ENCODE measurements at places on chromosomes 11 and 22.

DNA sequence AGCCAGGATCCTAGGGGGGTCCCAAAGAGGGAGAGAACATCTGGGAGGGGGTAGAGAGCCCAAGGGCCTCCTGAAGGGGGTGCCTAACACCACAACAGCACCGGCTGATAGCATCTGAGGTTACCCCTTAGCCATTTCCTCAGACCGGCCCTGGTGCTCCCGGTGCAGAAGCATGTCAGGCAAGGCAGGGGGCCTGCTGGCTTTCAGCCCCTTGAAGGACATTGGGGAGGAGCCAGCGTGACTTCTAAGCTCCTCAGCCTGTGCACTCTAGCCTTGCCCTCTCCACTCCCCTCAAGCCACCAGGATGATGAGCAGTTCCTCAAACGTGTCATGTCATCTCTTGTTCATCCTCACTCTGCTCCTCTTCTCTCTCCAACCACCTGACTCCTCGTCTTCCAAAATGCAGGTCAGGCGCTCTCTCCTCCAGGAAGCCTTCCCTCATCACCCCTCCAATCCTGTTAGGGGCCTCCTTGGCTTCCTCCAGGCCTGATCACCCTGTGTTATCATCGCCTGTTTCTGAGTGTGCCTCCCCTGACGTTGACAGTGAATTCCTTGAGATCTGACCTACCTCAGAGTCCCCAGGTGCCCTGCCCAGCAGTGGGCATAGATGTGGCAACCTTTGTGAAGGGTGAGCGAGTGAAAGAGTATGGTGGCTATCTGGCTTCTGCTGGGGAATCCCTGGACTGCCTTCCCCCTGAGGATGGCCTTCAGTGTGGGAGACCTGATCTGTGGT is 6.1 kb downstream of the P2RY2 start:
- no peak for DNase-seq

- no peak for DNase-seq
These were observed 318.4 kb downstream of the AASDHPPT start for GRCh38 chr11:106395716-106396349.

GRCh38 chr11:43516316-43516850 is 157.7 kb downstream of the TTC17 start:
- no peak for DNase-seq

DNA sequence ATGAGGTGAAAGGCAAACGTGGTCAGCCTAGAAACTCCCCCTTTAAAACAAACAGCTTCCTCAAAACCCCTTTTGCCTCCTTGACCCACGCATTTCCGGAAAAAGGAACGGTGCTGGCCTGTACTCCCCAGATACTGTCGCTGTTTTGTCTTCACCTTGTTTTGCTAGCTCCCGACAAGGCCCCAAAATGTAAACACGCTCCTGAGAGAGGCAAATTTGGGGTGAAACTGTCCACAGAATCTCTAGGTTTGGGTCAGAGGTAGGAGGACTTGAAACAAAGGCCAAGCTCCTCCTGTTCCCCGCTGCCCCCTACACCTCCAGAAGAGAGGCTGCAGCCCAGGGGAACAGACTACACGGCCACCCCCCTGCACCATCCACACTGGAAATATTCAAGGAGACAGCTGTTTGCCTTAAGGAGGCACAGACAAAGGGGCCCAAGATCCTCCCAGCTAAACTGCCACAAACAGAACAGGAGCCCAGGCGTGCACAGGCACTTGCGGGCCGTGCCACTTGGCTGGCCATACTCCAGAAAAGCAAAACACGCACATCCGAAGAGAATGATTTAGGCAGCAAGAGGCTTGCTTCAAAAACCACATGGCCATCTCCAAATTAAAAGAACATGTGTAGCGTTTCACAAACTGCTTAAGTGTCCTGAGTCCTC is 160.5 kb upstream of the GRK3 start:
- no peak for DNase-seq

DNA sequence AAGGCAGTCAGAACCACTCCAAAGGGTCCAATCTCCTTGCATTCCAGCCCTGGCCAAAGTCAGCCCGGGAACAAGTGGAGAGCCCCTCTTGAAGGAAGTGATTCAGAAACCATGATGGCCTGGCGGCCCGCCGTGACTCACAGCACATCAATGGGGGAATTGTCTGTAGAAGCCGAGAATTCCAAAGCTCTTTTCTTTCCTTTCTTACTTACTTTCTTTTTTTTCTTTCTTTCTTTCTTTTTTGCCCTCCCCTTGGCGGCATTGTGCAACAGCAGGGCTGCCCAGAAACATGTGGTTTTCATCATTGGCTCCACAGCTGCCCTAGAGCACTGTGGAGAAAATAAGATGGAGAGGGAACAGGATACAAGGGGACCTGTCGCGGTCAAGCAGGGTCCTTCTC is 140.2 kb upstream of the TIMP3 start:
- no peak for DNase-seq

DNA sequence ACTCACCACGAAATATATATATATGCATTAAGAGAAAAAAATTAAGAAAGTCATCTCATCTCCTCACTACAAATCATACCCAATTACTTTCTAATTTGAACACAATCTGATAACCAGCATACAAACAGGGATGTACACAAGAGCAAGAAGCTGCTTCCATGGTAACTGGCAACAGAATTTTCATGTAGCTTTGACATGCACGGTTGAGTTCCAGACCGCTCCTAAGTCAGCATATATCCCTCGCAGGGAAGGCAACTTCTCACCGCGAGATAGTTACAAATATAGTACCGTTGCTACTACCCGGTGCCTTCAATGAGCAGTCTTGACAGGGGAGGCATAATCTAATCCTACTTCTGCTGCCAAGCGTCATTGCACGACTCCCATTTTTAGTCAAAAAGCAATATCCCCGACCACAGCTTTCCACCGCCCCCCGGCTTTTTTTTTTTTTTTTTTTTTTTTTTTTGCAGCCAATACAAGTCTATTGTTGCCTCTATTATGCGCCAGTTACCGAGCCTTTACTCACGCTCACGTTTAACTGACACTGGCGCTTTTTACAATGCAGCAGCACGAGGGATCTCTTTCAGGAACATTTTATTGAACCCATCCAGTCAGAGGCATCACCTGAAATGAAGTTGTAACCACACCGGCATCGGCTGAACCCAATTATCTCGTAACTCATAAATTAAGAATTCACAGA is 2.2 kb downstream of the CADM1 start:
- DNase-seq = peak; percentile 13

DNA sequence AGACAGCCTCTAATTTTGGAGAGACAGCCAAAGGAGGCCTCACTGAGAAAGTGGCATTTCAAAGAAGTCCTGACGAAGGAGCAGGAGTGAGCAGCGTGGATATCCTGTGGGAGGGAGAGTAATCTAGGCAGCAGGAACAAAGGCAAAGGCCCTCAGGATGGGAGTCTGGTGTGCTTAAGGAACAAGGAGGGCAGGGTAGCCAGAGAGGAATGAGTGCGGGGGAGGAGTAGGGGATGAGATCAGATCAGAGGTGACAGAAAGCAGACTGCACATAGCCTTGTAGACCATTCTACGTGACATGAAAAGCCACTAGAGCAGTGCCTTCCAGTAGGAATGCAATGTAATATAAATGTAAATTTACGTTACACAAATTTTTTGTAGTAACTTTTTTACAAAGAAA is 5.6 kb downstream of the SLC36A4 start:
- DNase-seq = no peak

GRCh38 chr11:12187399-12187798 is 77.0 kb downstream of the MICAL2 start:
- peak; percentile 72 for DNase-seq

- DNase-seq = no peak
These were observed 1071.2 kb downstream of the BRD1 start for GRCh38 chr22:48756146-48757111.

DNA sequence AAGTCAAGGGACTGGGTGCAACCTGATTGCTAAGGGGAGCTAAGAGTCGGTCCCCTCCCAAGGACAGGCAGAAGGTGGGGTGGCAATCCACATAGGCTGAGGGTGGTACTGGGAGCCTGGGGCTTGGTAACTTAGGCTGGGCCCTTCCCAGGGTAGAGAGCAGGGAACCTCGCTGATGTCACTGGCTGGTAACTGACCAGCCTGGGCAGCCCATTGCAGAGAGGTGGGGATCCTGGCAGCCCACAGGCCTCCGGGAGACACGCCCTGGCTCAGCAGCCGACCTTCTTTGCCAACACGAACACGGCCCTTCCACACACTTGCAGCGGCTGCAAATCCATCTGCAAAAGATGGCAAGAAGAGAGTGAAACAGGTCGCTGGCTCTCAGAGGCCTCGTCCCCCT is 25.4 kb downstream of the A4GALT start:
- DNase-seq = no peak

DNA sequence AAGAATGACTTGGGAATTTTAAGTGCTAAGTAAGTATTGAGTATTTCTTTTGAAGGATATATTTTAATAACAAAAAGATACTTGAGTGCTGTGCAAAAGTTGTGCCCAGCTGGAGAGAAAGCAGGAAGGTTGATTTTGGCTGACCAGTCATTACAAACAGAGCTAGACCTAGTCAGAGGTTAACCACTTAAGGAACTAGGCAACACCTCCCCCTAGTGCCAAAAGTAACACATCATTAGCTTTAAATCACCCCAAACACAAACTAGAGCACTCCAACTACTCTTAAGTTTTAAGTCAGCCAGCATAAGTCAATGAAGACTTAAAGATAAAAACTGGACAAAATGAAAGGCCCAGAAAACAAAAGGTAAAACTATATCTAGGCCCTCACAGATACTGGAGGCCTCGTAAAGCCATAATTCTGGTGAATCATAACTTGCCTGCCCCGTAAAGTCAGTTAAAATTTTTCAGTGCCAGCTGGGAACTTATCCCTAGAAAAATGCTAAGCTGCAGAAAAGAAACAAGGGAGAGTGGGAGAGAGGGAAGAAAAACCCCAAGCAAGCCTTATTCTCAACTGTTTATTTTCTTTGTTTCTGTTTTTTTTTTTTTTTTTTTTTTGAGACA is 4.6 kb downstream of the TMEM9B start:
- peak; percentile 43 for DNase-seq

- DNase-seq = no peak
These were observed 9.0 kb downstream of the HMGXB4 start for GRCh38 chr22:35266277-35266676.

DNA sequence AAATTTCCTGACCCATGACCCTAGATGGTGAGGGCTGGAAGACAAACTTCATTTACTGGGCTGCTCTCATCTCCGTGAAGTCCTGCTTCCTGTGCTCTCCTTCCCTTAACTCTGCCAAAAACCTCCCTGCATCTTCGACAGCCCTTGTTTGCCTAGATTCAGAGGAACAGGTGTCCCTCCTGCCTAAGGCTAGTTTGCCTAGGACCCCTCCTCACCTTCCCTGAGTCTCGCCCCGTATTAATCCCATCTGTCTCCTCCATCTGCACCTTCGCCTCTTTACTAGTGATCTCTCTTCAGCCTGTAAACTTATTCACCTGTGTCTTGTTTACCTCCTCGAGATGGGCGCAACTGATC is 33.1 kb downstream of the EIF3F start:
- DNase-seq = no peak

DNA sequence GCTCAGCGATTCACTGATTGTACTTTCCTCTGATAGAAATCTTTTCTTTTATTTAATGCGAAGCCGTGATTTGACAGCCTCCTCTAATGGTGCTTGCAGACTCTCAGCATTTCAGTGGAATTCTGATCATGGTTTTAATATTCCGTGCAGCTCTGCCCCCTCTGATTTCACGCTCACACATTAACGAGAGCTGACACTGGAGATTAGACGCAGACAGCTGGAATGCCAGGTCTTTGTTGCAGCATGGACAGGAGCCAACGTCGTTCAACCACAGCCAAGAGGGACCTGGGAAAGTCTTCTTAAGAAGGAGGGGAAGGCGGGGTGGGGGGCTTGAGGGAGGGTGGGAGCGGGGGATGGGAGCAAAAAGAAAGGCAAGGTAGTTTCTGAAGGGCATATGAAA is 186.4 kb downstream of the BLID start:
- DNase-seq = no peak

DNA sequence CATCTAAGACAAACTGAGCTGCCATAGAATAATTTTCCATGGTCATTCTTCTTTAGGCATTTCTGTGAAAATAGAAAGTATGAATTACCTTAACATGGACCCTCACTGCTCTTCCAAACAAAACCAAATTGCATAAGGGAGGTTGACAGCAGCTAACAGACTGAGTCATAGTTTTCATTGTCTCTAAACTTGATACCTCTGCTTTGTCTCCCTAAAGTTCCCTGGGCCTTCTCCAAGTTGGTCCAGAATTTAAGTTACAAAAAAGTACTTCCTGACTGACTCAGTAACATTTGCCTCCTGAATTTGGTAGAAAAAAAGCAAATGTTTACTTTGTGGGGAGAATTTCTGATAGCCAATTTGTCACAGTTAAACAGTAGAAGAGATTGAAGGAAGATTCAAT is 3.0 kb downstream of the OR8D1 start:
- no peak for DNase-seq

DNA sequence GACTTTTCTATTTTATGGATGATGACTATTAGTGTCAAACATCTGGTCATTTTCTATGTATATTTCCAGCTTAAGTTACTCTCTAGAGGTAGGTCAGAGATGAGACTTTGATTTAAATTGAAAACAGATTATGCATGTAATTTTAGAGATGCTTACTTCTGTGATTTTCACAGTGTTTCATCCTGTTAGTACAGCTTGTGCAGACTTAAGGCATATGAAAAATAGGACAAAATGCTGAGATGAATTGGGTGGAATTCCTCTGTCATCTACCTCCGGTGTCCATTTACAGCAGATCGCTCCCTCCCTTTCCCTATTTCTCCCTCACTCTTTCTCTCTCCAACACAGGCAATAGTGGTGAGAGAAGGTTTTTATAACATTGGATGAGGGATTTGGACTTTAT is 14.1 kb downstream of the JAM3 start:
- DNase-seq = no peak

GRCh38 chr11:79400717-79401330 is 40.0 kb downstream of the TENM4 start:
- peak; percentile 18 for DNase-seq

DNA sequence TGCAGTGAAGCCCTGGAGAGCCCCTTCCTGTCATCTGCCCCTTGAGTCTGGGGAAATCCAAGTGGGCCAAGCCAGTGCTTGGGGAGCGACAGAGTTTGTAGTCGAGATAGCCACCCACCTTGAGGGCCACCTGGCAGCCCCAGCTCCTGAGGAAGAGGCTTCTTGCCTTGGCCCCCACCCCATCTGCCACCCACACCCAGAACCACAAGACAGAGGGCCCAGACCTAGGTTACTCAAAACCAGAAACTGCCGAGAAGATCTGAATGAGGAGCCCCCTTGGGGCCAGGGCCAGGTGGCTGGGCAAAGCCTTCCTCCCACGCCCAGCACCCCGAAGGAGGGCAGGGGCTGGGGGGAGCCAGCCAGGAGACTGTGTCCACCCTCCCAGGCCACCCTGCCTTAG is 18.8 kb upstream of the PRR5 start:
- DNase-seq = peak; percentile 71

GRCh38 chr11:83051760-83052671 is 19.7 kb downstream of the RAB30 start:
- DNase-seq = no peak

- DNase-seq = no peak
These were observed 4.3 kb upstream of the OR2AG1 start for GRCh38 chr11:6778518-6778917.

- DNase-seq = no peak
These were observed 119.1 kb downstream of the RRM1 start for GRCh38 chr11:4213746-4214145.
